ENCODE measurements at places on chromosomes 5 and 9.
A peak's percentile ranks its signal among the peaks of the same experiment; 100 is the strongest.

GRCh38 chr9:72809586-72809985 lies 143.3 kb downstream of the ALDH1A1 start:
- H3K4me3 ChIP-seq, result no peak overlapping the region
- no peak overlapping the region for H3K27ac ChIP-seq
- no peaks in the 10 kb centered on the region for H3K36me3 ChIP-seq
- H3K4me1 ChIP-seq, result no peaks in the 10 kb centered on the region

DNA sequence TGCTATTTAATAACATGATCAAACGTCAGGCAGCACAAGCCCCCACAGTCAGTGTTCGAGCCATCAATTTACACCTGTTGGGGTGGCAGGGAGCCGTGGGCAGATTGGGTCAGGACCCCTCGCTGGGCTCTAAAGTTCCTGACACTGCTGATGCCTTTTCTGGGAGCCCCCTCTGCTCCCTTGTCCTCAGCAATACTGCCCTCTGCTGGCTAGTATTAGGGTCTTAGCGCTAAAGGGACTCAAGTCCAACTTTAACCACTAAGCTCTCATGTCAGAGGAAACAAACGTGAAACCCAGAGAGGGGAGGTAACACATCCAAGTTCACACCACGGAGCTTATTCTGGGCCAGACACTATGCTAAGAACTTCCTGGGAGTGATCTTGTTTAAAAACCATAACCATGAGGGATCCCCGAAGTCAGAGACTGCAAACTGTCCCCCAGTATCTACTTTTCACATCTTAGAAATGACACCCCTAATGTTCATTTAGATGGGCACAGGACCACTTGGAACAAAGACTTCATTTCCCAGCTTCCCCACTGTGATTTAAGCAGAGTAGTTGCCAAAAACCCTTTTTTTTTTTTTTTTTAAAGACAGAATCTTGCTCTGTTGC lies 20.4 kb downstream of the ANKS6 start:
- DNase-seq, result peak; percentile 33
- no peak overlapping the region for H3K4me3 ChIP-seq
- H3K27me3 ChIP-seq, result no peaks in the 10 kb centered on the region
- H3K36me3 ChIP-seq, result peaks cover 17% of the 10 kb centered on the region
- no peak overlapping the region for H3K27ac ChIP-seq

DNA sequence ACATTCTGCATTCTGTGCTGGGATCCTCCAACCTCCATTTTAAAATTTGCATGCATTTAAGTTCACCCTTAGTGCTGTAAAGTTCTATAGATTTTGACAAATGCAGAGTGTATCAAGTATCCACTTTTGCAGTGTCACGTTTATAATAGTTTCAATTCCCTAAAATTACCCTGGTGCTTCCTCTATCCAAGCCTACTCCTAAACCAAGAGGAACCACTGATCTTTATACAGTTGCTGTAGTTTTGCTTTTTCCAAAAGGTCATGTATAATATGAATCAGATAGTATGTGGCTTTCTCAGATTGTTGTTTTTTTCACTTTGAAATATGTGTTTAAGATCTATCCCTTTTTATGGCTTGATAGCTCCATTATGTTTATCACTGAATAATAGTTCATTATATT lies 468.4 kb upstream of the CDH6 start:
- H3K36me3 ChIP-seq, result no peaks in the 10 kb centered on the region
- H3K27me3 ChIP-seq, result no peaks in the 10 kb centered on the region
- DNase-seq, result no peak
- H3K4me3 ChIP-seq, result no peak overlapping the region

GRCh38 chr9:36298566-36298965 lies 40.3 kb upstream of the GNE start:
- no peaks in the 10 kb centered on the region for H3K27me3 ChIP-seq
- no peak for DNase-seq
- no peaks in the 10 kb centered on the region for H3K36me3 ChIP-seq

GRCh38 chr9:123157221-123157620 lies 111.2 kb downstream of the STRBP start:
- H3K36me3 ChIP-seq, result peaks cover 6% of the 10 kb centered on the region
- H3K4me3 ChIP-seq, result no peak overlapping the region
- H3K27me3 ChIP-seq, result no peaks in the 10 kb centered on the region
- no peak overlapping the region for H3K27ac ChIP-seq
- no peak for DNase-seq
- H3K4me1 ChIP-seq, result no peaks in the 10 kb centered on the region

GRCh38 chr5:152804179-152804578 lies 399.1 kb upstream of the NMUR2 start:
- no peaks in the 10 kb centered on the region for H3K36me3 ChIP-seq
- no peak for DNase-seq
- H3K4me3 ChIP-seq, result no peak overlapping the region
- no peak overlapping the region for H3K27ac ChIP-seq
